ENCODE measurements at places on chromosomes 11 and 22.

DNA sequence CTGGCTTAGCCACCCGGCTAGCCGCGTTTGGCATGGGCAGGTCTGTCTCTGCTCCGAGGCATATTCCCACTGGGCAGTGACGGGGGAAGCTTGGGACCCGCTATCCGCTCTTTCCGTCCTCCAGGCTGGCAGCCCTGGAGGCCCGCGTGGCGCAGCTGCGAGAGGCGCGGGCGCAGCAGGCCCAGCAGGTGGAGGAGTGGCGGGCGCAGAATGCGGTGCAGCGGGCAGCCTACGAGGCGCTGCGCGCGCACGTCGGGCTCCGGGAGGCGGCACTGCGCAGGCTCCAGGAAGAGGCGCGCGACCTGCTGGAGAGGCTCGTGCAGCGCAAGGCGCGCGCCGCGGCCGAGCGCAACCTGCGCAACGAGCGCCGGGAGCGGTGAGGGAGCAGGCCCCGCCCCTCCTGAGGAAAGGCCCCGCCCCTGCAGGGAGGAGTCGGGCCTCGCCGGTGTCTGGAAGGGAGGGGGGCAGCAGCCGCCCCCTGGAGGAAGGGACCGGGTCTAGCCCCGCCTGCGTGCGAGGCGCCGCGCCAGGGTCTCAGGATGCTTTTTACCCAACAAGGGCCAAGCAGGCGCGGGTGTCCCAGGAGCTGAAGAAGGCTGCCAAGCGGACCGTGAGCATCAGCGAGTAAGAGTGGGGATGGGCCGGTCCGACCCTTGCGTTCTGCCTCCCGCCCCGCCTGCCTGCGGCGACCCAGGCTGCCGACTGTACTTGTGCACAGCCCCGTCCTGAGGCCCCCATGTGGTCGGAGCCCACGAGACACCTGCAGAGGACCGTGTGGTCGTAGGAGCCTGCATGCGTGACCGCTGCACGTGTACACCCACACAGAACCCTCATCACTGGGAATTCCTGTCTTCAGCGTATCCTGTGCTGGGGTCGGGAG, 7.9 kb downstream of the ATG16L2 start:
- DNase-seq: no peak

DNA sequence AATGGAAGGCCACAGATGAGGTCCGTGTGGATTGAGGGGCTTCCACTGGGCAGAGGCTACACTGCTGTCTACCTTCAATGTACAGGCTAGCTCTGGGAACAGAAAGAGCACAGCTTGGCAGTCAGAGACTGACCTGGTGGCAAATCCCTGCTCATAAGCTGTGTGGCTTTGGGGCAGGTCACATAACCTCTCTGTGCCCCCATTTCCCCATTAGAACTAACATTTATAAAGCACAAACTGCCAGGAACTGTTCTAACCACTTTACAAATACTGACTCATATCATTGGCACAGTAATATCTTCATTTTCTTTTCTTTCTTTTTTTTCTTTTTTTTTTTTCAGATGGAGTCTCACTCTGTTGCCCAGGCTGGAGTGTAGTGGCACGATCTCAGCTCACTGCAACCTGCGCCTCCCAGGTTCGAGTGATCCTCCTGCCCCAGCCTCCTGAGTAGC, 3.1 kb downstream of the FOSL1 start:
- DNase-seq: no peak

- no peak for DNase-seq
Measured at GRCh38 chr11:95305705-95306104, 74.7 kb upstream of the SESN3 start.

DNA sequence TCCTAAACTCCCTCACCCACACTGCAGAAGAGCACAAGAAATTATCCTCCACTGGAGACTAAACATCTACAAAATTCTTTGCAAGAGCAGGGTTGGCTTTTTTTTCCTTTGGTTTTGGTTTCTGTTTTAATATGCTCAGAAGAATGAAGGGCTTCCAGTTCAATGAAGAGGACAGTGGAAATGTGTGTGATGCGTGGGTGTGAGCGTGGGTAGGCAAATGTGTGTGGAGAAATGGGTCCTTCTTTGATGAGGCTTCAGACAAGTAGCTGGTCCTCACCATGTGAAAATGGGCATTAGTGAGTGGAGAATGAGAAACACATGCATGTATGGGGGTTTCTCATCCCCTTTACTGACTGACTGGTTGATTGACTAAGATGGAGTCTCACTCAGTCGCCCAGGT, 263.3 kb upstream of the SYN3 start:
- DNase-seq: no peak

- DNase-seq: no peak
Measured at GRCh38 chr11:95650276-95650675, 139.3 kb downstream of the FAM76B start.

- DNase-seq: no peak
Measured at GRCh38 chr11:2310073-2310785, 8.4 kb downstream of the TSPAN32 start.

- DNase-seq: no peak
Measured at GRCh38 chr11:113189909-113190667, 124.3 kb upstream of the TTC12 start.

- DNase-seq: no peak
Measured at GRCh38 chr22:17924735-17925364, 99.5 kb downstream of the MICAL3 start.

- DNase-seq: no peak
Measured at GRCh38 chr11:34653031-34653430, 32.1 kb downstream of the EHF start.

Data from Jurkat, Clone E6-1 (cell line).